ENCODE measurements at places on chromosomes 5 and 9.

GRCh38 chr5:40743771-40744170 lies 12.0 kb downstream of the TTC33 start:
- H3K4me3 ChIP-seq, result no peak overlapping the region
- H3K36me3 ChIP-seq, result peaks cover 5% of the 10 kb centered on the region
- no peak overlapping the region for H3K27ac ChIP-seq

GRCh38 chr9:109977521-109977920 lies 197.5 kb downstream of the PALM2AKAP2 start:
- no peaks in the 10 kb centered on the region for H3K36me3 ChIP-seq
- no peaks in the 10 kb centered on the region for H3K27me3 ChIP-seq
- H3K4me3 ChIP-seq, result no peak overlapping the region
- peaks cover 14% of the 10 kb centered on the region for H3K4me1 ChIP-seq

- no peak for DNase-seq
- no peaks in the 10 kb centered on the region for H3K4me1 ChIP-seq
- no peak overlapping the region for H3K4me3 ChIP-seq
- no peaks in the 10 kb centered on the region for H3K36me3 ChIP-seq
These were observed 107.9 kb downstream of the RASGRF2 start for GRCh38 chr5:81068063-81068462.

DNA sequence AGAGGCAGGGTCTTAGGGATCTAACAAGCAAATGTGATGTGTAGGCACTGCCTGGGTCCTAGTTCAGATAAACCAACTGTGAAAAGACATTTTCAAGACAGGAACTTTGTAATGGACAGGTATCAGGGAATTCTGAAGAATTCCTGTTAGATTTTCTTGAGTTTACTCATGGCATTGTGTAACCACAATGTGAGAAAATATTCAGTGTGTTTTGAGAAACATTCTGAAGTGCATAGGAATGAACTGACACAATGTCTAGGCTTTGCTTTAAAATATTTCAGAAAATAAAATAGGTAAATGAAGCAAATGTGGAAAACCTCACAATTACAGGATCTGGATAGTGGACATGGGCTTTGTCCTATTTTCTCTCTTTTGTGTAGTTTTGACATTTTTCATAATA lies 15.2 kb upstream of the AFAP1L1 start:
- no peak for DNase-seq
- peaks cover 17% of the 10 kb centered on the region for H3K4me1 ChIP-seq
- no peak overlapping the region for H3K4me3 ChIP-seq
- no peaks in the 10 kb centered on the region for H3K27me3 ChIP-seq
- no peaks in the 10 kb centered on the region for H3K36me3 ChIP-seq

DNA sequence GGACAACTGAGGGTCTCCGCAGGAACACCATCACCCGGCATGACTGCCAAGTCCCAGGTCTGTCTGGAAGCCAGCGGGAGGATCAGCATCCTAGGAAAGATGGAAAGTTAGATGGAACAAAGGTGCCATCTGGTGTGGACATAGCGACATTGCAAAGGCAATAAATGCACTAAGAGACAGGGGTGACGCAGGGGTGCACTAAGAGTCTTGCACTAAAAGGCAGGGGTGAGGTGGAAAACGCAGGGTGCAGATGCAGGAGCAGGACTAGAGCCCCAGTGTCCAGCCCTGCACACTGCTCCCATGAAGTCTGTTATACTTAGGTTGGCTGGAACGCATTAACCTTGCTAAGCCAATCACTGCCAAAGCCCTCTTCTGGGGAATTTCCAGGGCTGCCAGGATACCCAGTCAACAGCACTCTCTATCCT lies 15.5 kb downstream of the ATOX1 start:
- peaks cover 17% of the 10 kb centered on the region for H3K36me3 ChIP-seq
- no peak overlapping the region for H3K4me3 ChIP-seq
- peak; percentile 4 for DNase-seq
- H3K27ac ChIP-seq, result peak overlapping the region; percentile 98

DNA sequence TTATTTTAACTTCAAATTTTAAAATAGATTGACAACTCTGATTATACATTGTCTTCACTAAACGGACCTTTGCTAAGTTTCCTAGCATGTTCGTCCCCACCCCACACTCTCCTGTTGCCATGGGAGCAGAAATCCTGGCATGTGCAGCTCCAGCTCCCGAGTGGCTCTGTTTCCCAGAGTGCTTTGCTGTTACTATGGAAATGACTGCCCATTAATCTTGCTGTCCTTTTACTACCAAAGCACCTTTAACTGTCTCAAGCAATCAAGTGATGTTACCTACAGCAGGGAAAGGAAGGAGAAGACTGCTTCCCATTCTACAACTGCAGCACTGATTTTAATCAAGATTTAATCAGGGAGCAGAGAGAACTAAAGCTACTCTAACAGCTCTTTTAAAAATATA lies 212.0 kb upstream of the KIF2A start:
- H3K36me3 ChIP-seq, result no peaks in the 10 kb centered on the region
- H3K4me3 ChIP-seq, result peak overlapping the region; percentile 38
- H3K27me3 ChIP-seq, result no peaks in the 10 kb centered on the region

GRCh38 chr5:96870094-96871026 lies 5.9 kb upstream of the ERAP2 start:
- no peak for DNase-seq
- no peaks in the 10 kb centered on the region for H3K27me3 ChIP-seq
- H3K27ac ChIP-seq, result no peak overlapping the region

- no peaks in the 10 kb centered on the region for H3K4me1 ChIP-seq
- no peak for DNase-seq
- no peak overlapping the region for H3K4me3 ChIP-seq
- H3K36me3 ChIP-seq, result no peaks in the 10 kb centered on the region
- no peak overlapping the region for H3K27ac ChIP-seq
These were observed 111.1 kb downstream of the SGCD start for GRCh38 chr5:156438076-156438475.

DNA sequence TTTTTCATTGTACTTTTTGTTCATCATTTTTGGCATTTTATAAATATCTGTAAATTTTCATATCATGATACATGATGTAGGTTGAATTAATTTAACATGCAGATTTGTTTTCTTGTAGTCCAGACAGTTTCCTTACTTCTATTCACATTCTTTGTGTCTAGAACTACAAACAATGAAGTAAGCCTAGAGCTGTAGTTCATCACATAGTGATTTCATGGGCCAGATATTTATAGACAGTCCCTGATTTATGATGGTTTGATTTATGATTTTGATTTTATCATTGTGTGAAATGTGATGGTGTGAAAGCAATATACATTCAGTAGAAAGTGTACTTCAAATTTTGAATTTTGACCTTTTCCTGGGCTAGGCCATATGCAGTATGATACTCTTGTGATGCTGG lies 139.0 kb downstream of the ARHGEF28 start:
- H3K27ac ChIP-seq, result no peak overlapping the region
- no peak overlapping the region for H3K4me3 ChIP-seq
- peak; percentile 19 for DNase-seq
- H3K36me3 ChIP-seq, result no peaks in the 10 kb centered on the region
- H3K27me3 ChIP-seq, result no peaks in the 10 kb centered on the region
- H3K4me1 ChIP-seq, result peaks cover 14% of the 10 kb centered on the region

DNA sequence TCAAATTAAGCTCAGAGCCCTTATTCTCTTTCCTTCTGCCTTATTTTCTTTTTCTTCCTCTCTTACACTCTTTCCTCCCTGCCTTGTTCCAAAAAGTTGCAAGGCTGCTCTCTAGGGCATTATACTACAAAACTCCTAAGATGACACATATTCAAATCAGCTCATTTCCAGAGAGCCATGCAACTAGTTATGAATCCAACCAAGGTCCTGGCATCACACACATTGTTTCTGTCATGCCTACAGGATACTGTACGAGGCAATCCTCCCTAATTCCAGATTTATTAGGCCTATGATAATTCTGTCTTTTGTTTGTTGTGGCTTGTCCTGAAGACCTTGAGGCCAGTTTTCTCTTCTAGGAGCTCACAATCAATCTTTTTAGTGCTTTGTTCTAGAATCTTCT lies 87.0 kb upstream of the TBCA start:
- H3K36me3 ChIP-seq, result no peaks in the 10 kb centered on the region
- DNase-seq, result peak; percentile 85
- no peak overlapping the region for H3K4me3 ChIP-seq
- H3K27me3 ChIP-seq, result no peaks in the 10 kb centered on the region

DNA sequence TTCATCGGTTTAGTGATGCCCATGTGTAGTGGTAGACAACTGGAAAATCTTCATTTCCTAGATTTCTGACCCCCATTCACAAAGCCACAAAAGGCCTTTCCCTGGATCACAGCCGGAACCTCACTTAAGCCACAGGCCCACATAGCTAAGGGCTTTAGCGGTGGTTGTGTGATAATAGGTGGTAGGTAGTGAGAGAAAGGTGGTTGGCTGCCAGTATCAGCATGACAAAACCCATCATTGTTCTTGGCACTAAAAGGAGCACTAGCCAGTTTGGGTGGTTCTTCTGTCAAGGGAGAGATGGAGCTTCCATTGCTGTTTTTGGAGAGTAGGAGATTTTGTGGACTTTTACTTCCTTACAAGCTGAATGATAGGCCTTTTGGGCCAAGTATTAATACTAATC lies 9.7 kb upstream of the SLC36A2 start:
- H3K27ac ChIP-seq, result no peak overlapping the region
- no peak for DNase-seq
- H3K4me3 ChIP-seq, result no peak overlapping the region
- H3K27me3 ChIP-seq, result no peaks in the 10 kb centered on the region

DNA sequence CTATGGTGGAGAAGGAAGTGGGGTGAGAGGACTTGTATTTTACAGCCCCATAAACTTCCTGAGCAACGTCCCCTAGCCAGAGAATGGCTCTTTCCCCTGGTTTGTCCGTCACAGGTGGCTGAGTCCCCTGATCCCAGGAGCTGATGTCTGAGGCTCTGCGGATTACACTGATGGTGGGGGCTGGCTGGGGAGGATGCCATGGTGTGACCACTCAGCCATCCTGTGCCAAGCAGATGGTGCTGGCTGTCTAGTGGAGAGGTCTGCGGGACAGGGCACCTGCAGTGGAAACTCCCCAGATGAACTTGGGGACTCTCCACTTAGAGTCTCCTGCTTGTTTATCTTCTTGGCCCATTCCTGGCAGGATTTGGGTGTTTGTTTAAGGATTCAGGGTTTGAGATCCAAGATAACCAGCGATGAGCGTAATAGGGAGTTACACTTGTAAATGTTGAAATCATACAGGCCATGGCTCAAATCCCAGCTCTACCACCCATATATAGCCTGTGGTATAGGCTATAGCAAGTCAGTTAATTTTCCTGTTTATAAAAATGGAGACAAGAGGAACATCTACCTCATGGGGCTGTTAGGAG lies 4.7 kb upstream of the PTGS1 start:
- peaks cover 3% of the 10 kb centered on the region for H3K4me1 ChIP-seq
- DNase-seq, result peak; percentile 51
- H3K27me3 ChIP-seq, result no peaks in the 10 kb centered on the region
- no peak overlapping the region for H3K4me3 ChIP-seq

DNA sequence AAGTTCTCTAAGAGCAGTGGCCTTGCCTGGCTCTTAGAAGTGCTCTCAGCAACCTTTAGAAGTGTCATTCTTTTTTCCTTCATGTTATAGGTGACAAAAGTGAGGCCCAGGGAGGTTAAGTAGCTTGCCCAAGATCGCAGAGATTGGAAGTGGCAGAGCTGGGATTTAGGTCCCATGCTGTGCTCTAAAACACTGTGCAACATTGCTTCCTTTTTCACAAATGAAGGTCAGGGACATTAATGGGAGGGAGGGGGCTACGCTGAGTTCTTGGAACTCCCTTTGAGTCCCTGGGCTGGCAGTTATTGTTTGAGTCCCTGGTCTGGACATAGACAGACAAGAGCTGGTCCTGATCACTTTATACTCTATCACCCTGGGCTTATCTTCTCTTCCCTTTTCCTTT lies 45.3 kb downstream of the PAM start:
- H3K27me3 ChIP-seq, result no peaks in the 10 kb centered on the region
- H3K27ac ChIP-seq, result no peak overlapping the region
- DNase-seq, result no peak
- H3K36me3 ChIP-seq, result no peaks in the 10 kb centered on the region

- H3K27me3 ChIP-seq, result no peaks in the 10 kb centered on the region
- H3K36me3 ChIP-seq, result no peaks in the 10 kb centered on the region
- H3K4me1 ChIP-seq, result no peaks in the 10 kb centered on the region
- H3K27ac ChIP-seq, result no peak overlapping the region
These were observed 90.1 kb downstream of the RFX3 start for GRCh38 chr9:3435732-3436131.

GRCh38 chr5:179140293-179140692 lies 80.1 kb downstream of the ZNF354C start:
- H3K27ac ChIP-seq, result no peak overlapping the region
- DNase-seq, result no peak
- H3K4me3 ChIP-seq, result no peak overlapping the region
- no peaks in the 10 kb centered on the region for H3K27me3 ChIP-seq
- peaks cover 13% of the 10 kb centered on the region for H3K4me1 ChIP-seq

DNA sequence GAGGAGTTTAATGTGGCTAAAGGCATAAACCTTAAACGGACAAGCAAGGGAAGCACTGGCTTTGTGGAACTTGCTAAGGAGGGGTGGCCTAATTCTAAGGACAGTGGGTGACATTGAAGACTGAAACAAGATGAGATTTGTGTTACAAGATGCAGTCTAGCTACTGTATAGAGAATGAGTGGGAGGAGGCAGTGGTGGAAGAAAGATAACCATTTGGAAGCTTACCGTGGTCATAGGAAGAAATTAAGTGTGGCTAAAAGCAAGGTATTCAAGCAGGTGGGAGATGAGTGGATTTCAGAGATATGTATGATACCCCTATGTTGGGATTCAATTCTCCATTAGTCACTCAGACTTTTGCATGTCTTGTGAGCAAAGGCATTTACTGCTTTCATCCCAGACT lies 4.6 kb downstream of the PAM start:
- no peak overlapping the region for H3K27ac ChIP-seq
- no peaks in the 10 kb centered on the region for H3K27me3 ChIP-seq
- no peaks in the 10 kb centered on the region for H3K36me3 ChIP-seq
- no peak for DNase-seq
- no peak overlapping the region for H3K4me3 ChIP-seq

- no peak for DNase-seq
- no peak overlapping the region for H3K27ac ChIP-seq
- H3K27me3 ChIP-seq, result peaks cover 12% of the 10 kb centered on the region
- H3K36me3 ChIP-seq, result no peaks in the 10 kb centered on the region
- no peak overlapping the region for H3K4me3 ChIP-seq
- H3K4me1 ChIP-seq, result no peaks in the 10 kb centered on the region
These were observed 76.6 kb downstream of the PSD2 start for GRCh38 chr5:139872052-139872766.

GRCh38 chr5:135741040-135741439 lies 93.4 kb upstream of the SLC25A48 start:
- peaks cover 4% of the 10 kb centered on the region for H3K27me3 ChIP-seq
- no peaks in the 10 kb centered on the region for H3K36me3 ChIP-seq
- H3K4me3 ChIP-seq, result no peak overlapping the region
- no peaks in the 10 kb centered on the region for H3K4me1 ChIP-seq
- H3K27ac ChIP-seq, result no peak overlapping the region

DNA sequence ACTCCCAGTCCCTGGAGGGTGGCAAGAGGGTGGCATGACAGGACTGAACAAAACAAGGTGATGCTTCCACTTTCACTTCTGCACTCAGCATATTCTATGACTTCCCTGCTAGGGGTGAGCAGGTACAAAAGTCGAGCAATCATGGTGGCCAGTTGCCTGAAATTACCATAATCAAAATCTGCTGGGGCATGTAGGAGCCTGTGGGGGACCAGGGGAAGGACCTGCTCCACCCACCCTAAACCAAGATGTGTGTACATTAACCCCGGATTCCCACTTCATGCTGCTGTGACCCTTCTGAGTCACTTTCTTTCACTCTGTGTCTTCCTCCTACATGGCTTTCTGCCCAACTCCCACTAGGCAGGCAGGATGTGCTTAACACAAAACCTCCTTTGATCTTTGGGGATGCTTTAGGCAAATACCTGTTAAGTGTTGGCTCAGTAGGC lies 73.3 kb upstream of the PHF24 start:
- no peak overlapping the region for H3K4me3 ChIP-seq
- H3K36me3 ChIP-seq, result no peaks in the 10 kb centered on the region
- no peak for DNase-seq
- peaks cover 11% of the 10 kb centered on the region for H3K27me3 ChIP-seq

Data from osteoblast (primary cell).